Esophagus (tissue), 2 donors: ENCODE measurements at places on chromosomes 2 and 18. TPM values are rescaled to one million over a fixed set of nuclear protein-coding genes. Genes with fewer than 3 reads are reported as not detected.

Gene HTRA2
- 15.8 TPM for polyA plus RNA-seq

Gene MARCHF7
- polyA plus RNA-seq, result 50.2 TPM

Gene CRYGD
- polyA plus RNA-seq, result not detected

Gene ACADL
- polyA plus RNA-seq, result 0.56 TPM

Gene IL1A
- 30.0 TPM for polyA plus RNA-seq

Gene HAAO
- 3.0 TPM for polyA plus RNA-seq

Gene CCDC142
- polyA plus RNA-seq, result 4.3 TPM

Gene ZEB2
- 5.9 TPM for polyA plus RNA-seq

Gene KLHL41
- 0.34 TPM for polyA plus RNA-seq

Gene FBXO36
- polyA plus RNA-seq, result 1.3 TPM
